ENCODE measurements at places on chromosomes 11 and 22.

DNA sequence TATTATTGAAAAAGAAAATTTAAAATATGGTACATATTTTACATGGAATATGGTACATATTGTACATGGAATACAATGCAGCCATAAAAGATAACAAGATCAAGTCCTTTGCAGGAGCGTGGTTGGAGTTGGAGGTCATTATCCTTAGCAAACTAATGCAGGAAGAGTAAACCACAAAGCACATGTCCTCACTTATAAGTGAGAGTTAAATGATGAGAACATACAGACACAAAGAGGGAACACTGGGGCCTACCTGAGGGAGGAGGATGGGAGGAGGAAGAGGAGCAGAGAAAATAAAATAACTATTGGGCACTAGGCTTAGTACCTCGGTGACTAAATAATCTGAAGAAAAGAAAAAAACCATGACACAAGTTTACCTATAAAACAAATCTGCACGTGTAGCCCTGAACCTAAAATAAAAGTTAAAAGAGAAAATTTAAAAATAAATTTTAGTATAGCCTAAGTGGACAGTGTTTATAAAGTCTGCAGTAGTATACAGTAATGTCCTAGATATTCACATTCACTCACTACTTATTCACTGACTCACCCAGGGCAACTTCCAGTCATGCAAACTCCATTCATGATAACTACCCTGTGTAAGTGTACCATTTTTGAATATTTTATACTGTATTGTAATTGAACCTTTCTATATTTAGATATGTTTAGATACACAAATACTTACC, 204.4 kb downstream of the FAM76B start:
- no peak for DNase-seq

DNA sequence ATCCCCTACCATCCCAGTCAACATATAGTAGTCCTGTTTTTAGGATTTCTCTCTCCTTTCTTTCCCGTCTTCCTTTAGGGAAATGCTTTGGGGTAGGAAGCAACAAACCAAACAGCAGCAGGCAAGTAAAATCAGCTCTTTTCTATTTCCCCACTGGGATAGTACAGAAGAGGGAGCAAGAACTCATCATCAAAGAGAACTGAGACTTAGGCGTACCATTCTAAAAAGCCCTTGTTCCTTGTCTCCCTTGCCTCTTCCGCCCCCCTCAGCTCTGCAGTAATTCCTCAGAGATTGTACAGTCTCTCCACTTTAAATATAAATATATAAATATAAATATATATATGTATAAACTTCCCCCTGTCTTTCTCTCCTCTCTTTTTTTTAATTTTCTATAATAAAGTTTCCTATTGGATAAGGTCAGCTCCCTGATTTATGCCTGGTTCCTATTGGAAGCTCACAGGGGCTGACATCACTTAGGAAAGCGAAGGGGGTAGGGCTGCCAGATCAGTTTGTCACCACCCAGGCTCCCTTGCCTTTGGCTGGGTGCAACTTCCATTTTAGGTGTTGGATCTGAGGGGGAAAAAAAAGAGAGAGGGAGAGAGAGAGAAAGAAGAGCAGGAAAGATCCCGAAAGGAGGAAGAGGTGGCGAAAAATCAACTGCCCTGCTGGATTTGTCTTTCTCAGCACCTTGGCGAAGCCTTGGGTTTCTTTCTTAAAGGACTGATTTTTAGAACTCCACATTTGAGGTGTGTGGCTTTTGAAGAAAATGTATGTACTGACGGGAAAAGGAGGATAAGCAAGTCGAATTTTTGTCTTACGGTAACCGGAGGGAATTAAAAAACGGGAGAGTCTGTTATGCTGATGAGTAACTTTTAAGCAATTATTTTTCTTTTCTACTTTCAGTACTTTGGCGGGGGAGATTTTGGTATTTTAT, at the start of gene CTNND1:
TSS of gene CTNND1 (plus strand) at position 502 of the 934 bp plus-strand sequence. CDS start 29,677 bp downstream, outside the sequence.
- DNase-seq = no peak

- DNase-seq = no peak
Observed at GRCh38 chr22:32478994-32479393, 4.4 kb downstream of the FBXO7 start.

GRCh38 chr11:29405305-29405704, 611.5 kb downstream of the KCNA4 start:
- DNase-seq = no peak

DNA sequence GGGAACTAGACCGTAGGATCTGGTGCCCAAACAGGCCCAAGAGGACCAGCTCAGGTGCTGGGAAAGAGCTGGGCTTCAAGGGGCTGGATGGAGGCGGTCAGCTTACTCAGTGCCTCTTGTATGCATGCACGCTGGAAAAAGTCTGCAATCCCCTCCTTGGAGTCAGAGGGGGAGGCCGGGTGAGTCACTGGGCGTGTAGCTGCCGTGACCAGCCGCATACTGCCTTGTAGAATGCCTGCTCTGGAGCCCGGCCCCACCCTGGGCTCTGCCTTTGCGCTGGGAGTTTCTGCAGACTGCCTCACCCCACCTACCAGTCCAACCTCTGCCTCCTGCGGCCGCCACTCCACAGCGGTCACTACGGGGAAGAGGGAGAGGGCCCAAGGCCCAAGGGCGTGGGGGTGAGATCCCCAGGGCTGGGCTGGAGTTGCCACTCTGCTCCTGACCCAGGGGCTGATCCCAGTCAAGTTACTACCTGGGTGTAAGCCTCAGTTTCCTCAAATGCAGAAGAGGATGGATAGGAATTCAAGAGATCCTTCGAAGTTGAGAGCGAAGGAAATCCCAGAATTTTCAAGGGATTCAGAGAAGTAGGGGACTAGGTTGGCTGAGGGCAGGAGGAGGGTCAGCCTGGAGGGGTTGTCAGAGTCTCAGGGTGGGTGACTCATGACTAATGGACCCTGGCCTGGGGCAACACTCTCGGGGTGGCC, 4.2 kb downstream of the MRGPRF start:
- no peak for DNase-seq

DNA sequence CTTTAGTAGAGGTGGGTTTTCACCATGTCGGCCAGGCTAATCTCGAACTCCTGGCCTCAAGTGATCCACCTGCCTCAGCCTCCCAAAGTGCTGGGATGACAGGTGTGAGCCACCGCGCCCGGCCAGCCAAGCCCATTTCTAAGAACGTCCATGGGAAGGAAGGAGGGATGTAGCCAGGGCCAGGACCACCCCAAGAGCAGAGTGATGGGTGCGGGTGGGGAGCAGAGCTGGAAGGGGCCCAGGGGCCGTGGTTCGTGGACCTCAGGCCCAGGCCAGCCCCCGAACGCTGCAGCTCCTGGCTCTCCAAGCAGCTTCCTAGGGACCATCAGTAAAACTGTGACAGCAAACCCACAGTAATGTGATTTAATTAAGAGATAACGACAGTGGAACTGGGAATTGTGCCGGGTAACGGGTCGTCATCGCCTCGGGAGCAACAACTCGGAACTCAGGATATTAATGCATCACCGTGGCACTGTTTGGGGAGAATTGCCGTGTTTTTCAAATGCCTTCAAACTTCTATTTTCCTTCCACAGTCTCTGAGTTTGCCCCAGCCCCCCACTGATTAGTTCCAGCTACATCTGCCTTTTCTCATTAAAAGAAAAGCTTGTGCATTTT, 74.3 kb downstream of the BRD1 start:
- DNase-seq = no peak

DNA sequence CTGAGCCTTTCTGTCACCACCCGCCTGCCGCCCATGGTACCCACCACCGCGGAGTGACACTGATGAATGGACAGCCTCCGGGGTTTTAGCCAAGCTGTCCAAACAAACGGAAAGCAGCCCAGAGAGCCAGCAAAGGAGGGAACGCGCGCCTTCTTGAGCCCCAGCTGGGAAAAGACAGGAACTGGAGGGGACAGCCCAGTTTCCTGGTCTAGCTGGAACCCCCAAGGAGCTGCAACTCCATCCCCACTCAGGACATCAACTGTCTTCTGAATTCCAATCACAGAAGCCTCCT, 33.7 kb downstream of the SHISAL1 start:
- no peak for DNase-seq

- DNase-seq = no peak
Observed at GRCh38 chr11:66112041-66112491, 42.0 kb downstream of the PACS1 start.

DNA sequence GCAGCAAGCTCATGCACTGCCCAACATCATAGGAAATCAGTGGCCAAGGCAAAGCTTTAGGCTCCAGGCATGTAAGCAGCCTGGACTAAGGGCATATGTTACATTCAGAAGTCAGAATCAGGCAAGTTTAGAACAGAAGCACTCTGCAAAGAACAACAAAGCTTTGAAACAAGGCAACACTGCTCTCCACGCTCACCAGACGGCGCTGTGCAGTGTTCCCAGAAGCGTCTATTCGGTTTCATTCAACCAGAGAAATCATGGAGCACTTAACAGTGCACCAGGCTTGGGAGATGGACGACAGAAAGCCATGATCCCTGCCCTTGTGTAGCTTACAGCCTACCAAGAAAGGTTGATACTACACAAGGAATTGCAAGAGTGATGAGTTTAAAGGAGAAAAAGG, 555.8 kb downstream of the BUD13 start:
- DNase-seq = no peak

- DNase-seq = no peak
Observed at GRCh38 chr11:133678191-133678590, 145.9 kb upstream of the OPCML start.

DNA sequence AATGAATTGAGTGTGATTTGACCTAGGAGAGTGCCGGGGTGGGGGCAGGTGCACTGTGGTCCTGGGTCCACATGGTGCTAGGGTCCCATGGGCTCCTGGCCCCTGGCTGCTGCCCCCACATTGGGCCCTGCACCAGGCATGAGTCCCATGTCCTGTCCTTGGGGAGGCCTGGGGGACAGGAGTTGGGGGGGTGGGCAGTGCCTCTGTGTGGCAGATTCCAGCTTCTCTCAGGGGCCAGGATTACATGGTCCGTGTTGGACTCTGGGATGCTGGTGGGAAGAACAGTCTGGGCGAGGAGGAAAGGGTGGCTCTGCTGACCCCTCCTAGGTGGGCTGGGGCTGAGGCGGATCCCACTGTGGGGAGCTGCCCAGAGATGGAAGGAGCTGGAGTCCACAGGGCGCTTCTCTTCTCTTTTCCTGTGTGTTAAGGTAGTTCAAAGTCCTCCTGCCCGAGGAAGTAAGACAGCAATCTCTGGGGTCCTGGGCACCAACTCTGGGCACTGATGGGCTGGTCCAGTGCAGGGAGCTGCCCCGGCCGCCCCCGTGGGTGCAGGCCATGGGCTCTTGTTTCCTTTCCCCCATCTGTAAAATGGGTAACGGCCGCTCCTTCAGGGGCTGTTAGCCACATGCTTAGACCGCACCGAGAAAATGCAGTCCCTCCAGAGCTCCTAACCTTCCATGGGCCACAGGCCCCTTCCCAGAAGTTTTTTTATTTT, 19.8 kb downstream of the KCNQ1 start:
- DNase-seq = no peak

GRCh38 chr22:39055658-39056057, 15.0 kb downstream of the APOBEC3F start:
- no peak for DNase-seq

- DNase-seq = no peak
Observed at GRCh38 chr11:123020968-123021367, 39.3 kb upstream of the BSX start.

- no peak for DNase-seq
Observed at GRCh38 chr11:65862941-65863888, 3.0 kb downstream of the MUS81 start.

GRCh38 chr11:117193130-117194020, 5.8 kb upstream of the TAGLN start:
- no peak for DNase-seq

- DNase-seq = no peak
Observed at GRCh38 chr22:42379966-42380537, 52.2 kb downstream of the NFAM1 start.

DNA sequence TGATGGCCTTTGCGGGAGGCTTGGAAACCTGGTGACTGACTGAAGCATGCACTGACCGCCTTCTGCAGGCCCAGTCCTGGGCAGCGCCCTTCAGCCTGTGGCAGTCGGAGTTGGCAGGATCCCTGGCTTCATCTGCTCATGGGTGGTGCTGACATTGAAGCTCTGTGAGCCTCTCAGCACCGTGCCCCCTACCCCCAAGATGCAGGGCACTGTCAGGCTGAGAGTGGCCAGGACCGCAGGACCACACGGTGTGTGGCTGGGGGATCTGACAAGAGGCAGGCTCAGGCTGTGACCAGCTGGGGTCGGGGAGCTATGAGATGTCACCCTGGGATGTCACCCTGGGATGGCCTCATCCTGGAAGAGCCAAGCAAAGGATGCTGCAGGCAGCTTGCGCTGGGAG, 32.7 kb downstream of the TBC1D22A start:
- DNase-seq = no peak

DNA sequence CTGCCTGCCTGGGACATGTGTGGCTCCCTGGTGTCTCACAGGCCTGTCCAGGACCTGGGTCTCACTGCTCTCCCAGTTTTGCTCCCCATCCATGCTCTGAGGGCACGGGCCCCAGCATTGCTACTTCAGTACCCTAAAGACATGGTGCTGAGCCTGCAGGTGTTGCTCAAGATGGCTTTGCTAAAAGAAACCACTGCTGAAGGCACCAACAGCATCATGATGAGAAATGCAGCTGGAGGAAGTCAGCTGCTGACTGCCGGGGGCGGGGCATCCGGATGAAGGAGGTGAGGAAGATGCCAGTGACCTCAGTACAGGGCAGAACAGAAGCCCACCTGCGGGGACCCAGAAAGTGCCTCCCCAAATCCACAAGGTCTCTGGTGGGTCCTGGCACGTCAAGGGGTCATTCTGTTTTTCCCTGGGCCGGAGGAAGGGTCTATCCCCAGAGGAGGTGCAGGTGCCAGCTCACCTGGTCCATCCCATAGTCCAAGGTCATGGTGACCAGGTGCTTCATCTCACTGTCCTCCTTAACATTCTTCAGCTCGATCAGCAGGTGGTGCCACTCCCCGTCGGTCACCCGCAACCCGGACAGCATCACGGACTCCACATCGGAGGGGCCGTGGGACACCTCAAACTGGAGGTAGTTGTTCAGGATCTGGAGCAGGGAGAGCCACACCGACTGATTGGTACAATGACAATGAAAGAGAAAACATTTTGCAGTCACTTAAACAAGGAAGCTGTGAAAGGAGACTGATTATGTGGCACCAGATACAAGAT, 63.9 kb downstream of the TRMU start:
- DNase-seq = no peak

DNA sequence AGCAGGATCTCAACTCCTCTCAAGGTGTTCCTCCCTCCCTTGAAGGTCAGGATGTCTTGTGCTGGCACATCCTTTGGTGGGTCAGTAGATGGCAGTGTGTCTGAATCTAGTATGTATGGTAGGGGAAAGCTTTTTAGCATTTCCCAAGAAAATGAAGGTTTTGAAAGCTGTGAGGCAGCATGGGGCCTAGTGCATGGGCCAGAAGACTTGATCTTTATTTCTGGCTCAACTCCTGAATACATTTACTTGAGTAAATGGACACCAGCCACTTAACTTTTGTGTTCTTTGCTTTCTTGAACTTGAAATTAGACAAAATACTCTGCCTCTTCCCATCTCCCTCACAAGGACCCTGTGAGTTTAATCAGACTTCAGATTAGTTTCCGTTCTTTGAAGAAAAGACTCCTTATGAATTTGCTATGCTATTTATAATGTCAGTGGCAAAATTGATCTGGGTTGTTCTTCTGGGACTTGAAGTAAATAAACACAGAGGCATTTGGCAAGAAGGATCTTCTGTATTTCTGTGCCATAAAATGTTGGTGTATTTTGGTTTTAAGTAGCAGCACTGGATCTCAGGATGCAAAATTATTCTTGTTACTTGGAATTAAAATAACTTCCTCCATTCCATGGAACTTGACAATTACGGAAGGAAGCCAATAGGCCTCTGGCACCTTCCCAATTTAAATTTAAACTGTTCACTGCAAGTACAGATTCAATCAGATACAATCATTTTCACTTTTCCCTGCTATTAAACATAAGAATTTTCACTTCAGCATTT, 288.8 kb downstream of the CASP12 start:
- DNase-seq = peak; percentile 28

- no peak for DNase-seq
Observed at GRCh38 chr22:39084666-39085065, 7.6 kb downstream of the APOBEC3G start.

Data from activated CD4-positive, alpha-beta T cell treated with anti-CD3 and anti-CD28 coated beads, Interleukin-2, amount 50 U/mL, for 24 hours (primary cell).